ENCODE measurements at places on chromosomes 2 and 18.

- DNase-seq = peak; percentile 19
Measured at GRCh38 chr18:48455555-48456478, 46.6 kb upstream of the ZBTB7C start.

DNA sequence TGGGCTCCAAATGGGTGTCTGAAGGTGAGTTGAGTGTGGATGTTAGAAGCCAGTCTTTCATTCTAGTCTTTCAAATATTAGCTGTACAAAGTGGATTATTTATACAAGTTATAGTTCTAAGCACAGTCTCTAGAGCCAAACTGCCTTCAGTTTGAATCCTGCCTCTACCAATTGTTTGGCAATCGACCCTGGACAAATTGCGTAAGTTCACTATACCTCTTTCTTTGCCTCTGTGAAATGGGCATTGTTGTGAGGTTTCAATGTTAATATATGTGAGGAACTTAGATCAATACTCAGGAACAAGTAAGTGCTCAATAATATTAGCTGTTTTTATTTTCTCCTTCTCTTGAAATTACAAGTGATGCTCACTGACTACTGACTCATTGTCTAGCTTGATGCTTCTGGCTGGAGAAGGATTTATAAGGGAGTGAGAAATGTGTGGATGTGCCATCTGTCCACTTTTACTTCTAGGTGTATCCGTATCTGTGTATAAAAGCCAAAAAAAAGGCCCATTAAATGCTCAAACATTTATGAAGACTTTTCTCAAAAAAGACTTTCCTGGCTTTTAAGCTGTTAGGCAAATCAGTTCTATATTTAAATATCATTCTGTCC is 48.1 kb upstream of the RAPH1 start:
- no peak for DNase-seq

DNA sequence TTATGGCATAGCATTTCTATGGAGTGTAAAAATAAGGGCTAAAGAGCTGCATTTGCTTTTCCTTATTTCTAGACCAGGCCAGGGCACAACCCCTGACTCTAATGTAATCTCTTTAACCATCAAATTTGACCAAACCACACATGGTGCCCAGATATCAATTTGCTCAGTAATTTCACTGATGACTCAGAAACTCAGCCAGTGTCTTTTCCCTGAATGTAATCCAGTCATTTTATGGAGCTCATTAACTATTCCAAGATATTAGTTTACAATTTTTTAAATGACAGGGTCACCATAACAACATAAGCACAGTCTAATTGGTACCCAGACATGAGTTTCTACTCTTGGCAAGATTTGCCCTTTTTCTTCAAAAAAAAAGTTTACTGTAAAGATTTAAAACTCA is 270.8 kb upstream of the AGAP1 start:
- no peak for DNase-seq

- DNase-seq = no peak
Measured at GRCh38 chr2:211724933-211725332, 813.7 kb downstream of the ERBB4 start.

DNA sequence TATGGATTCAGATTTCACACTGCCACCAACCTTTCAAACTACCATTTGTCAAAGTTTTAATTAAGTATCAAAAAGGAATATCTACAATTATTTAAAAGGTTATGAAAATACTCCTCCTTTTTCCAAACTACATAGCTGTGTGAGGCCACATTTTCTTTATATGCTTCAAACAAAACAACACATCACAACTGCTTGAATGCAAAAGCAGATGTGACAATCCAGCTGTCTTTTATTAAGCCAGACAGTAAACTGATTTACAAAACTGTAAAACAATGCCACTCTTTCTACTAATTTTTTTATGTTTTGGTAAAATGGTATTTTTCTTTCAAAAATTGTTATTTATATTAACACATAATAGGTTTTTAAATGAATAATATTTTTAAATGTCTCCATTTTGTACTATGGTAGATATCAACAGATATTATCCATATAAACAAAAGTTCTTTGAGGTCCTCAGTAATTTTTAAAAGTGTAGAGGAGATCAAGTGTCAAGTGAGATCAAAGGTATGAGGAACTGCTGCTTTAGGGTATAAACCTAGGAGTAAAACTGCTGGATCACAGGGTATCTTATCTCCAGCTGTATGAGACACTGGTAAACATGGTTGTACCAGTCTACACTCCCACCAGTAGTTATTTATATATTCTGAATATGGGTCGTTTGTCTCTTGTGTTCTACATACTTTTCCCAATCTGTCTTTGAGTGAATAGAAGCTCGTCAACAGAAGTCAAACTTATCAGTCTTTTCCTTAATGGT is 68.8 kb upstream of the SERTAD2 start:
- DNase-seq = no peak

DNA sequence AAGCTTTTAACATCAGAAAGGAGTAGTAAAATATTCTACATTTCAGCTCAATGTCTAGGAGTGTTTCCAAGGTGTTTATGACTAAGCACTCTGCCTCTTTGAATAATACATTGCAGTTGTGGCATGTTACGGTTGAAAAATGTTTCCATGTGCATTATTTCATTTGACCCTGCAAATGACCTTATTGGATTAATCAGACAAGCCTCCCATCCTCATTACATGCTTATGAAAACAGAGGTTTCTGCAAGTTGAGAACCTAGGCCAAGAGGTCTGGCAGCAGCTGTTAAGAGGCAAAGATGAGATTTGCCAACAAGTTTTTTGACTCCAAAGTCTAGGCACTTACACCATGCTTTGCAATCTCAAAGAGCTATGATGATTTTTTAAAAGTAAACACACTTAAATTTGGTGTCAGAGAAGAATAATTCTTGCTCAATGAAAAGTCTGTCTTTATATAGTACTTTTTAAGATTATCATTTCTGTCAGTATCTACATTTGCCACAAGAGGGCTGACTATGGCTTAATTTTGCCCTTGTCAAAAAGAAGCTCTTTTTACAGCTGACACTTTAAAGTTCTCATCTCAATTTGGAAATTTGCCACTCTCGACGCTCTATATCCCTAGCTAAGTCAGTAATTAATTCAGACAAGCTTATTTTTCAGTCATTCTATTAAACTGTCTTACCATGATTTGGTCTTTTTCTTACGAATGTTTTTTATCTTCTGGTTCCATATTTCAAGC is 260.6 kb downstream of the PAX3 start:
- DNase-seq = no peak

GRCh38 chr2:16645088-16645487 is 20.5 kb downstream of the CYRIA start:
- DNase-seq = no peak

DNA sequence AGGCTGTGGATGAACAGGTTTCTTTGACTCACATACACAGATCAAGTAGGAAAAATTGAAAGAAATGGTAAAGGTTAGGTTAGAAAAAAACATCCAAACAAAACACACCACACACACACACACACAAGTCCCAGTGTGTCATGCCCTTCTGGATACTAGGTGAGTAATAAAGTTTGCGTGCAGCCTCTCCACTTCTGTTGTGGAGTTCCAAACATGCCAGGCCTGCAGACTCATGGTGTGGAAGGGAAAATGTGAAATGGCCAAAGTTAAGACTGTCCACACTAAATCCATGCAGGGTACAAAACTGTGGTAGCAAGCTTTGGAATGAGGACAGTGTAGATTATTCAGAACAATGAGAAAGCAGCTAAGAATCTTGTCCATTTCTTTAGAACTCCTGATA is 114.6 kb downstream of the IKZF2 start:
- no peak for DNase-seq

DNA sequence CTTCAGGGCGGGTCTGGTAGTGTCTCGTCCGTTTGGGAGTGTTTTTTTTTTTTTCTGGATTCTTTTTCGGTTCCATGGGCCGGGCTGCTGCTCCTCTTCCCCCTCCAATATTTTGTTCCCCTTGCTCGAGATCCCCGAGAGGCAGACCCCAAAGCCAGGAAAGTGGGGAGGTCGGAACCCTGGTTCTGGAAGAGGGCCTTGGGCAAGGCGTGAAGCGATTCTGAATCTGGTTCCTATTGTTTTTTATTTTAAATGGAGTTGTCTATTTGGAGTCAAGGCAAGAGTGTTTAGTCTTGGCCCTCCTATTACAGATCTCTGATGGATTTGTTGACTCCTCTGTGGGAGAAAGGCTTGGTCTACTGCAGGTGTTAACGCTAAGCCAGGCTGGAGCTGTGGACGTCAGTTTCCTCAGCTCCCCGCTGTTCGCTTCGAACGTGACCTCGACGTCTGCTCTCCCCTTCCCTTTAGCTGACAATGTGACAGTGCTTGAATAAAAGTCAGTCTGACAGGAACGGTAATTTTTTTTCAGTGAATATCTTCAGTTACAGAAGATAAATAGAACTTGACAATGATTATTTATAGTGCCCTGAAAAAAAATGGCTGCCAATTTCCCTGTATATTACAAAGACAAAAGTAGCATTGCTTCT is 683 bp upstream of the DNAJC27 start:
- peak; percentile 27 for DNase-seq

DNA sequence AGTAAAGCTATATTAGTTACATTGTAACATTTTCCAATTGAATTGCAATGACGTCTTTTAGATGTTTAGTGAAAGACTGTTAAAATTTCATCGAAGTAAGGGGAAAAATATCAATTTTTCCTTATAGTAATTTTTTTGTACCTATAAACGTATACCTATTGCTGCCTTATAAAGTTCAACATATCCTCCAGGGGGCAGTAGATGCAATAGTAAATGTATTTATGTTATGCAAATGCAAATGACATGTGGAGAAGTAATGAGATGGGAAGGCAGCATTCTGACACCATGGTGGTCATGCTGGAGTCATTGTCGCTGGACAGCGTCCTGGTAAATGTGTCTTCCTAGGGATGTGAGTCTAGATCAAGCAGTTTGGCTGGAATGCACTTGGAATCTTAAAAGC is 38.7 kb downstream of the MSTN start:
- peak; percentile 68 for DNase-seq
